ENCODE measurements at places on chromosomes 2 and 18.

DNA sequence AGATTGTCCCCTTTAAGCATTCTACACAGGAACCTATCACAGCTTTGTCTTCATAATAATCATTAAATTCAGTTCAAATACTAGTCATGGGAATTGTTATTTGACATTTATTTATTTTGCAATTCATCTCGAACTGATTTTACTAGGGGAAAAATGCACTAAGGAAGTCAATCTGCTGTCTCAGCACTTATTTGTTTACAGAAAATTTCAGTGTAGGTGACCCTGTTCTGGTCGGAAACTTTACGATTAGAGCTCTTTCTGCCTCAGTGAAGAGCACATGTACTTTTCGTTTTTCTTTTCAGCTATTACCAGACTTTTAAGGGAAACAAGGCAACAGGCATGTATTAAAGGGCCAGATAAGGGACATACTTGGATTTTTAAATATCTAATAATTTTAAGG, 1405.7 kb upstream of the ZEB2 start:
- DNase-seq = no peak

GRCh38 chr2:224401641-224402342, at the start of gene FAM124B:
TSS of gene FAM124B (minus strand) at chr2:224402107. CDS start at chr2:224401768, 339 bp downstream.
- peak; percentile 8 for DNase-seq

- DNase-seq = no peak
Observed at GRCh38 chr18:13502585-13502984, 223.8 kb downstream of the FAM210A start.

DNA sequence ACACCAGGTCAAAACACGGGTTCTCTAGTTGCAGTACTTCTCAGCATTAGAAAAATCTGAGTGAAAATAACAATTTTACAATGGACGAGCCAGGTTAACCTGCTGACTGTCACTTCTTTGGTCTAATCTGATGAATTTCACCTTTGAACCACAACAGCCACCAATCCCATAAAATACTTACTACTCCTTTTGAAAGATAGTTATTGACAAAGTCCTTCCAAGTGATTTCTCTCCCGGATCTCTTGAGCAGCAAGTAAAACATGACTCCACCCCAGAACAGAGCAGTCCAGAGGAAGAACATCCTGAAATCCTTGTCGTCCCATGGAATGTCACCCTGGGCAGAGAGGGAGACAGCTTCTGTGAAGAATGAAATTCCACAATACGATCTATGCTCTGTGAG, 10.2 kb downstream of the AFG3L2 start:
- no peak for DNase-seq

- DNase-seq = no peak
Observed at GRCh38 chr18:27704736-27705361, 472.1 kb downstream of the CDH2 start.

DNA sequence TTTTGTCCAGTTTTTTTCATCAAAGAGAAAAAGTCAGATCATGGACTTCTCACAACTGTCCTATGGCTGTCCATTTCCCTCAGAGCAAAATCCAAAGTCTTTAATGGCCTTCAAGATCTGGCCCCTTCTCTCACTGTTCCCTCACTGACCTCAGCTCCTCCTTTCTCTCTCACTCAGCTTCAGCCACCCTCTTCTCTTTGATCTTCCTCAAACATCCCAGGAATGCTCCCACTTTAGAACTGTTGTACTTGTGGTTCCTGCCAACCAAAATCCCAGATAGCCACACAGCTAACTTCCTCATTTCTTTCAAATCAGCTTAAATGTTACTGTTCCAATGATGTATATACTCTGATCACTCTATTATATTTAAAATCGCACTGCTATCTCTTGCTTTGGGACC, 82.9 kb downstream of the NUP35 start:
- no peak for DNase-seq

- DNase-seq = no peak
Observed at GRCh38 chr2:97715951-97716694, 2.7 kb downstream of the ZAP70 start.

DNA sequence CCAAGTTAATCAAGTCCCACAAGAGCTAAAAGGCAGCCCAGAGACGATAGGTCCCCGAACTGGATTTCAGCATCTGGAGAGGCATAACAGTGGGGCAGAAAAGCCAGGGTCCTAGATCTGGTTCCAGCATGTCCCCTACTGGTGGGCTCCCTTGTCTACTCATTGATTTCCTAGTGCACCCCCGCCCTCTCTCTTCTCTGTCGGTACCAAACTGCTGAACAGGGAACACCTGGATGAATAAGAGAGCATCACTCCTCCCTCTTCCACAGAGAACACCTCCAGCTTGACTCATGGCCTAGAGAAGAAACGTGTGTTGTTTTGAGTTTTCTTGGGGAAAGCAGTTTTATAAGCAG, 101.3 kb downstream of the FOXI3 start:
- no peak for DNase-seq

- no peak for DNase-seq
Observed at GRCh38 chr2:14185906-14186305, 446.6 kb upstream of the LRATD1 start.

DNA sequence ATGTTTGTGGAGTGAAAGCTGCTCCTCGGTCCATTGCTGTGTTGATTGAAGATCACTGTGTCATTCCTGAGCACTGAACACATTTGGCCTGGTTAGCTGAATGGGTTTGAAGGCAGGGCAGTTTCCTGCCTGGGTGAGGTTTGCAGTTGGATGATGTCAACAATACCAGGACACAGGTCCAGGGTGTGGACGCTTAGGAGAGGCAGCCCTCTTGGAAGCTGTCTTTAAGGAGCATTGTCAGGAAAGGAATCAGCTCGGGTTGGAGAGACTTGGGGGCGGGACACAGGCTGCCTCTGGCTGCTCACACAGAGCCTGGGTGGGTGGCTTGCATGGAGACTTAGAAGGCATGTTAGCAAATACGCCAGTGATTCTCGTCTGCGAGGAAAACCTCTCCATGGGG, 237.7 kb downstream of the SEPTIN10 start:
- DNase-seq = no peak

- no peak for DNase-seq
Observed at GRCh38 chr2:219099329-219099728, 38.6 kb upstream of the IHH start.

DNA sequence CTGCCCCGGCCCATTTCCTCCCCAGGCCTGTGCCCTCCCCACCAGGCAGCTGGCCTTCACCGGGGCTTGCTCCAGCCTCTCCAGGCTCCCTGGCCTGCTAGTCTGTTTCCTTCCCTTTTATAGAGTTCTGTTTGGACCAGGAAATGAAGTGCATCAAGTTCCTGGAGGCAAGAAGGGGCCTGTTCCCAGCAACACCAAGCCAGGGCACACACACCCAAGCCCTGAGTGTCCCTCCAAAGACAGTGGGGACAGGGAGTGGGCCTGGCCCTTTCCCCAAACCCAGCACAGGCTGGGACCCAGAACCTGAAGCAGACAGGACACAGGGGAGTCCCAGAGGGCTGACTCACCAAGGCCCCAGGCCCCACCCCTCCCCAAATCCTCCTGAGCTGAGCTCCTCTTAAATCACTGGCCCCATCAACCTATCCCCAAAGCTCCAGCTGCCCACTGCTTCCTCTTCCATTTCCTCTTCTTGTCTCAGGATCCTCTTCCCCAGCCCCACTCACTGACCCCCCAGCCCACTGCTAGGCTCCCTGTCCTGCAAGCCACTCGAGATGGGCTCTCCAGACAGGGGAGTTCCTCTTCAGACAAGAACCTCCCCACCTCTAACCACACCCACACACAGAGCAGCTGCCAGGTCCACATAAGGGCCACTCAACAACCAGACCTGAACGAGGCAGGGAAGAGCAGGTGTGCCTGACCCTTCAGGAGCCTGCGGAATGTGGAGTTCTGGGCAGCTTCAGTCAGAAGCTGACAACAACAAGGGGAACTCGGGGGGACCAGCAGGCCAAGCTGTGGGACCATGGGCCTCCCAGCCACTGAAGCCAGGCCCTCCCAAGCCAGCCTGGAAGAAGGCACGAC, 74.2 kb downstream of the TNS1 start:
- no peak for DNase-seq

DNA sequence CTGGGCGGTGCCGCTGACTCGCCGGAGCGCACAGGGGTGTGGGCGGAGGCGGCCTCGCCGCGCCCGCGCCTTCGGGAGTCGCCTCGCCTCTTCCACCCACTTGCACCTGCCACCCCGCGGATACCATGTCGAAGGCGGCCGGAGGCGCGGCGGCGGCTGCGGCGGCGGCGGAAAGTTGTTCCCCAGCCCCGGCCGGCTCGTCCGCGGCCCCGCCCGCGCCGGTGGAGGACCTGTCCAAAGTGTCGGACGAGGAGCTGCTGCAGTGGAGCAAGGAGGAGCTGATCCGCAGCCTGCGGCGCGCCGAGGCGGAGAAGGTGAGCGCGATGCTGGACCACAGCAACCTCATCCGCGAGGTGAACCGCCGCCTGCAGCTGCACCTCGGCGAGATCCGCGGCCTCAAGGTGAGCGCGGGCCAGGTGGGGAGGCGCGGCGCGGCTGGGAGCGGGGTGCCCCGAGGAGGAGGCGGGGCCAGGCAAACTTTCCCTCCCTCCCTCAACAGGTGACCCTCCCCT, 766 bp downstream of the CCDC85A start:
- DNase-seq = peak; percentile 37
